ENCODE measurements at places on chromosomes 1 and 21. TPM values are rescaled to one million over a fixed set of nuclear protein-coding genes. Genes with fewer than 3 reads are reported as not detected.

Gene PCP4L1
- total RNA-seq = 0.26 TPM

GRCh38 chr1:119713749-119714456 lies 2.2 kb downstream of the PHGDH start:
- no peaks in the 10 kb centered on the region for H3K36me3 ChIP-seq
- peak; percentile 22 for DNase-seq
- H3K4me3 ChIP-seq = peak overlapping the region; percentile 58
- H3K27me3 ChIP-seq = peaks cover 6% of the 10 kb centered on the region

DNA sequence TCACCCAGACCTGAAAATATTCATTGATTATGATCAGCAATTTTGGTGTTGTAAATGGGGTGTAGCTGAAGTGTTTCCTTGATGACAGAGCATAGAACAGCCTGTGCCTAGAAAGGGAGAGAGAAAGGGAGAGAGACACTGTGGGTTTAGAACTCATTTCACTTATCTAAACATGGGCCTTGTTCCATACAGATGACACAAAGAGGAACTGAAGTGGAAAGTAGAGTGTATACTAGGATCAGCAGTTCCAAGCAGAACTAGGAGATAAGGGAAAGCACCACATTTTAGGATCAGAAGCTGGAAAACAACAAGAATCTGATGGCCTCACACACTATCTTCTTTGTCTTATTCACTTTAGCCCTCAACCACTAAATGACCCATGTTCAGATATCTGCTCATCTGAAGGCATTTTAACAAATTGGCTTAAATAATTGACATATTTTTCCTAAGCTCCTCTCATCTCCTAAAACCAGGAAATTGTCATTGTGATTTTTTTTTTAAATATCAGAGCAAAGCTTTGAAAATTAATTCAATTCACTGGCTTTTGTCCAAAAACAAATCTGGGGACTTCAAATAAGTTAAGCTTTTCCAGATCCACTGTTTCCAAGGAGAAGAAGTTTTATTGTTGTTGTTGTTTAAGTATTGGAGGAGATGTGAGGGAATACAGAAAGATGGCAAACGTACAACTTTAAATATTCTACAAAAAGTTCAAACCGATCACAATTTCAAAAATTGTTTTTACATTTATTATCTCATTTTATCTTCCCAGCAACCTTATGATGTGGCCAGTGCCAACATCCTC lies 103.8 kb downstream of the LYPLAL1 start:
- H3K4me3 ChIP-seq = no peak overlapping the region
- peak; percentile 47 for DNase-seq
- H3K27ac ChIP-seq = no peak overlapping the region
- H3K36me3 ChIP-seq = no peaks in the 10 kb centered on the region
- H3K27me3 ChIP-seq = no peaks in the 10 kb centered on the region

DNA sequence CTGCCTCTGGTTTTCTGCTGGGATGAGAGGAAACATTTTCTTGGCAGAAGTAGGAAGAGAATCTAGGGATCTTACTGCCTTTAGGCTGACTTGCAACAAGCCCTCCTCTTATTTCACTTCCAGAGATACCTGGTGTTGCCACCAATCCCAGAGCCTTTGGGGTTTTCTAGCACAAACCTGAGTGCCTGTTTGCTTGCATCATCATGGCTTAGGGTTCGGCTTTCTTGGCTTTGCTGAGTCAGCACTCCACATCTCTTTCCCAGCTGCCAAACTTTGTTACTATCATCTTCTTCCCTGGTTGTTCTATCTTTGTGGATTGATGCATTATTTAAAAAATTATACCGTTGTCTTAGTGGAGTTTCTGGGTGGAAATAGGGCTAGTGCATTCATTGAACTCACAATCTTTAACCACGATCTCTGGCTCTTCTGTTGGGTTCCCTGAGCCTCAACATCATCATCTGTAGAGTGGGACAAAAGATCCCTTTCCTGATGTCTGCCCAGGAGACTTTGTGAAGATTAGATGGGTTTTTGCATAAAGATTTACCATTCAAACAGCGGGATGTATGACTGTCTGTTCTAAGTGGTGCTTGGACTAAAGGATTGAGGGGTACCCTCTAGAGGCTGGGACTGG lies 76.6 kb upstream of the SELENON start:
- H3K27ac ChIP-seq = no peak overlapping the region
- H3K27me3 ChIP-seq = peaks cover 23% of the 10 kb centered on the region
- H3K4me3 ChIP-seq = no peak overlapping the region
- DNase-seq = no peak
- no peaks in the 10 kb centered on the region for H3K36me3 ChIP-seq

DNA sequence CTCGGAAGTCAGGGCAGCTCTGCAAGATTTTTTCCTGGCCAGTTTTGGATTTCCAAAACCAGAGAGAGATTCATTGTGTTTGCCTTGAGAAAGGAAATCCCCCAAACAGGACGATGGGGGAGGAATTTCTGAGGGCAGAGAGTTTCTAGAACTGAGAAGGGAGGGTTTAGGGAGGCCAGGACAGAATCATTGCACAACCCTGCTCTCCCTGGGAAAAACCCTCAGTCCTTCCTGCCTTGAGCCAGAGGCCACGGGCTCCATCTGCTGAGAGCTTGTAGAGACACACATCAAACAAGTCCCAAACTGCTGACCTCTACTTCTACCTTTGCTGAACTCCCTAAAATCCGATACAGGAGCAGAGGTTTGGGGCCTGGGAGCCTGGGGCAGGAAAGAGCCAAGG lies 99.7 kb downstream of the NMNAT2 start:
- no peaks in the 10 kb centered on the region for H3K36me3 ChIP-seq
- H3K4me1 ChIP-seq = peaks cover 5% of the 10 kb centered on the region
- H3K27ac ChIP-seq = no peak overlapping the region
- DNase-seq = peak; percentile 75

GRCh38 chr21:31190516-31190915 lies 152.2 kb upstream of the KRTAP19-8 start:
- no peaks in the 10 kb centered on the region for H3K4me1 ChIP-seq
- H3K36me3 ChIP-seq = no peaks in the 10 kb centered on the region
- no peaks in the 10 kb centered on the region for H3K27me3 ChIP-seq
- no peak overlapping the region for H3K27ac ChIP-seq

- no peak overlapping the region for H3K27ac ChIP-seq
- H3K4me3 ChIP-seq = no peak overlapping the region
- peaks cover 7% of the 10 kb centered on the region for H3K4me1 ChIP-seq
- DNase-seq = peak; percentile 49
These were observed 44.3 kb upstream of the RGL1 start for GRCh38 chr1:183760661-183761060.

Gene CD48
- total RNA-seq = not detected

Gene B3GALT5
- 2.5 TPM for total RNA-seq

GRCh38 chr1:34685225-34685624 lies 69.6 kb upstream of the GJB5 start:
- H3K4me3 ChIP-seq = no peak overlapping the region
- peaks cover 3% of the 10 kb centered on the region for H3K27me3 ChIP-seq
- H3K36me3 ChIP-seq = no peaks in the 10 kb centered on the region
- no peaks in the 10 kb centered on the region for H3K4me1 ChIP-seq
- DNase-seq = no peak

Gene SPRR1A
- not detected for total RNA-seq

DNA sequence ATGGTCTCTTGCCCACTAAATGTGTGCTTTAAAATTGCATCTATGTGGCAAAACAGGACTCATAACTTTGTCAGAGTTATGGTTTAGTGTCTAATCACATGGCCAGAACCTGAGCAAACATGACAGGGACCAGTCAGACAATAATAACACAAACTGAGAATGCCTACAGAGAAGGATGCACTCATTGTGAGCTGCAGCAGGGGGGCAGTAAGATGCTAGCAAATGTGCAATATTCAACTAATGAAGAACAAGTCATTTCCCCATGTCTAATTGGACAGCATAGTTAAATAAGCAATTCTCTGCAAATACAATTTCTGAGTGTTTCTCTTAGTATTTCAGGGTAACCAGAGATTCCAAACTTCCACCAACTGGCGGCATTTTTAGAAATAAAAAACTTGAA lies 30.8 kb downstream of the SPAG17 start:
- no peak overlapping the region for H3K27ac ChIP-seq
- H3K27me3 ChIP-seq = no peaks in the 10 kb centered on the region
- no peak overlapping the region for H3K4me3 ChIP-seq
- no peaks in the 10 kb centered on the region for H3K36me3 ChIP-seq
- no peak for DNase-seq
- peaks cover 5% of the 10 kb centered on the region for H3K4me1 ChIP-seq

DNA sequence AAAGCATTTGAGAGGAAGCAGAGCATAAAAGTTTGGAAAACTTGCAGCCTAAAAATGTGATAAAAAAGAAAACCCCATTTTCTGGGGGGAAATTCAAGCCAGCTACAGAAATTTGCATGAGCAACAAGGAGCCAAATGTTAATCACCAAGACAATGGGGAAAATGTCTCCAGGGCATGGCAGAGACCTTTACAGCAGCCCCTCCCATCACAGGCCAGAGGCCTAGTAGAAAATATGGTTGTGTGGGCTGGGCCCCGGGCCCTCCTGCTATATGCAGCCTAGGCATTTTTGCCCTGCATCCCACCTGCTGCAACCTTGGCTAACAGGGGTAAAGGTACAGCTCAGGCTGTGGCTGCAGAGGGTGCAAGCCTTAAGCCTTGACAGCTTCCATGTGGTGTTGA lies 299.6 kb upstream of the NCAM2 start:
- H3K27me3 ChIP-seq = no peaks in the 10 kb centered on the region
- no peaks in the 10 kb centered on the region for H3K36me3 ChIP-seq
- no peaks in the 10 kb centered on the region for H3K4me1 ChIP-seq
- DNase-seq = no peak

DNA sequence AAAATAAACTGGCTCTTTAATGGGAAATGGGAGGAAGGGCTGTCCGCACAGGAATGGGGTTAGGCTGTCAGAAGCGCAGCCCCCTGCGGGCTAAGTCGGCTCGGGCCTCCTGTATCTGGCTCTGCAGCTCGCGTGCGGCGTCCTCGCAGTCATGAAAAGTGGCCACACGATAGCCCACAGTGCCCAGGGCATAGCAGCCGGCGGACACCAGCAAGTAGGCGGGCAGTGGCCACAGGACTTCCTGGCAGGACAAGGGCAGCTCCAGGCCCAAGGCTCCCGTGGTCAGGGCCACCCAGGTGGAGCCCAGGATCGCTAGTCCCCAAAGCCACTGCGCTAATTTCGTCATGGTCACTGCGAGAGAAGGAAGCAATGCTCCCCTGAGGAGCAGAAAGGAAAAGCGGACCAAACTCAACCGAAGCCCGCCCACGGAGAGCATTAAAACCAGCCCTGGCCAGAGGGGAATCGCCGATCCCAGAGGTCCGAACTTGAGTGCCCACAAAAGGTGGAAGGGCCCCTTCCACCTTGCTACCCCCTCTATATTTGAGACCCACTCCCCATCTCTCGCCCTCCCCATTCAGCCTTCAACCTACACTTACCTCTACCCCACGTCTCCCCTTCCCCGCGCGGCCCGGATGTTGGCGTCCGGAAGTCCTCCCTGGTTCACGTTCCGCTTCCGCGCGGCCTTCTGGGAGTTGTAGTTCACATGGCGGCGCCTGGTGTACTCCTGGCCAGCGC lies at the start of gene DPM3:
Gene DPM3, minus strand, starts transcription at position 637 of the 735 bp plus-strand sequence. Its CDS starts 291 bp downstream, at position 346.
- peaks cover 3% of the 10 kb centered on the region for H3K36me3 ChIP-seq
- H3K27ac ChIP-seq = peak within 1 kb of the TSS; percentile 72
- H3K4me1 ChIP-seq = peaks cover 12% of the 10 kb centered on the region
- H3K4me3 ChIP-seq = peak within 1 kb of the TSS; percentile 98
- DNase-seq = peak; percentile 63

DNA sequence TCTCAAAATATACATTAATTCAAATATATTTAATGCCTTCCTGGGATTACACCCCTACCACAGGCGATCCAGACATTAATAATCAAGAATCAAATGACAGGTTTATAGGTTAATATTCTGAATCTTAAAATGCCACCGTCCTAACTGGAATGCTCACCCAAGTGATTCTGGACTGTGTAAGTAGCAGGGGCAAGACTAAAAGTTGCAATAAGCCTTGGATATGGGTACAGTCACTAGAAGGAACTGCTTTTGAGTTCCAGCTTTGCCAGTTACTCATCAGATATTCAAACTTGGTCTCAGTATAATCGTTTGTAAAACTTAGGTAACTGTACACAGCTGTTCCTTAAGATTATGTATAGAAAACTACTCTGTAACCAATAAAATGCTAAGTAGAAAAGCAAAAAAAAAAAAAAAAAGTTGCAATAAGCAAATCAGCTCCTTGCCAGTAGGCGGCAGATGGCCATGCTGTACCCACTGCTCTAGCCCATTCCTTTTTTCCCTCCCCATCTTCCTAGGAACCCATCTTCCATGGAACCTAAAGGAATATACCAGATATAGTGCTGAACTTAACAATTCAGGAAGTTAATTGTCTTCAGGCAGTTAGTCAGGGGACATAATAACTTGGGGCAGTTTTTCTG lies 10.5 kb downstream of the RO60 start:
- H3K4me1 ChIP-seq = peaks cover 6% of the 10 kb centered on the region
- no peak overlapping the region for H3K4me3 ChIP-seq
- peaks cover 4% of the 10 kb centered on the region for H3K36me3 ChIP-seq
- no peak overlapping the region for H3K27ac ChIP-seq

DNA sequence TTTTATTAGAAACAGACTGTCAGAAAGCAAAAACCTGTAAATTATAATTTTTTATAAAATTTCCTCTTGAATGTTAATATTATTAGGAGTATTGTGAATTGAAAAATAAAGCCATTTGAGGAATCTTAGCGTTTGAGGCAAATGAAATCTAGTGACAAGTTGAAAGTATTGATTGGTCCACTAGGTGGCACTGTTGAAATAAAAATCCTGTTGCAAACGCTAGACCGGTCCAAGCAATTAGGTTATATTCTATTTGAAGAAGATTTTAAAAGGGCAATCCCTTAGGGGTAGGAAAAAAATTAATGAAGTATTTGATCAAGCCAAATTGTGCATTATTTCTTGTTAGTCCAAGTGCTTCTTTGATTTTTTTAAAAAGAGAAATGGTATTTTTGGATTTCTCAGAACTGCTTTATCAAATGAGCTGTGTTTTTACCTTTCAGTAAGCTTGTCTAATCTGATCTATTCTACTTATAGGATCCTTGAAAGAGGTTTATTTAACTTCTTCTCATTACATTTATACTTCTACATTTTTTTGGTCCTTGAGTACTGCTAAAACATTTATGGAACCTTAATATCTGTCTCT lies 57.7 kb downstream of the ATG4C start:
- peak; percentile 26 for DNase-seq
- H3K4me1 ChIP-seq = no peaks in the 10 kb centered on the region
- H3K4me3 ChIP-seq = no peak overlapping the region
- H3K36me3 ChIP-seq = no peaks in the 10 kb centered on the region
- H3K27ac ChIP-seq = no peak overlapping the region

Gene TSPAN2
- total RNA-seq = 32.8 TPM

GRCh38 chr21:45486443-45487160 lies 55.6 kb downstream of the SLC19A1 start:
- H3K27me3 ChIP-seq = no peaks in the 10 kb centered on the region
- no peaks in the 10 kb centered on the region for H3K4me1 ChIP-seq
- no peak overlapping the region for H3K27ac ChIP-seq

GRCh38 chr1:183092350-183092749 lies 69.1 kb downstream of the LAMC1 start:
- no peaks in the 10 kb centered on the region for H3K27me3 ChIP-seq
- no peak for DNase-seq
- no peaks in the 10 kb centered on the region for H3K36me3 ChIP-seq
- H3K4me1 ChIP-seq = peaks cover 26% of the 10 kb centered on the region
